ENCODE measurements at places on chromosomes 5 and 9.

GRCh38 chr5:136190091-136190720, 2.8 kb downstream of the SMIM32 start:
- DNase-seq, result no peak

- DNase-seq, result no peak
Observed at GRCh38 chr5:6722015-6722414, 8.8 kb downstream of the TENT4A start.

DNA sequence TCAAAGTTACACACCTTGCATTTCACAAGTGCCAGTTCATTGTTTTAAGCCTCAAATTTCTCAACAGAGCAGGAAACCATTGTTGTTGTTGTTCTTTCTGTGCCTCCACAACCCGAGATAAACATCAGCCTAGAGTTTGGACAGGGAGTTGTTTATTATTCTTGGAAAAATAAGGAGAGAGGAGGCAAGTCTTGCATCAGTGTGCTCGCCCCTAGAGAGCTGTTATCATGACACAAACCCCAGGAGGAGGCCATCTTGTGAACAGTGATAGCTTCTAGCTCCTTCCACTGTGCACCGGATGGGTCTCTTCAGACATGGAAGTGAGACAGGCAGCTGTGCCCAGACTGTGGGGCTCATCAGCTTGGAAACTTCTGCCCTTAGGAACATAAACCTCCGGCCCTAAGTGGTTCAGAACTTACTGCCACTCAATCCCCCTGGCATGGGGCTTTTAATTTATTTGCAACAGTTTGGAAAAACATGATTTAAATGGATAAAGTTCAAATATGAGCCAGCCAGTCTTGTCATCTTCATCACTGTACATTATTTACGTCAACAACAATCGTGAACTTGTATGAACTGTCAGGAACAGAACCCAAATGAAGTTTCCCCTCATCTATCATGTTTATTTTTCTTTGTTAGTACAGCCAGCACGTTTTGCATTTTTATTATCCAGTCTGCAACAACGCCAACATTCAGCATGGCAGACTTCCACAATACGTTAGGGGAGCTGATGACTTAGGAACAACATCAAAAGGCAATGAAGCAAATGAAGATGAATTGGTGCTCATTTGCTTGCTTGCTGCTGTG, 181.7 kb upstream of the S1PR3 start:
- DNase-seq, result no peak

DNA sequence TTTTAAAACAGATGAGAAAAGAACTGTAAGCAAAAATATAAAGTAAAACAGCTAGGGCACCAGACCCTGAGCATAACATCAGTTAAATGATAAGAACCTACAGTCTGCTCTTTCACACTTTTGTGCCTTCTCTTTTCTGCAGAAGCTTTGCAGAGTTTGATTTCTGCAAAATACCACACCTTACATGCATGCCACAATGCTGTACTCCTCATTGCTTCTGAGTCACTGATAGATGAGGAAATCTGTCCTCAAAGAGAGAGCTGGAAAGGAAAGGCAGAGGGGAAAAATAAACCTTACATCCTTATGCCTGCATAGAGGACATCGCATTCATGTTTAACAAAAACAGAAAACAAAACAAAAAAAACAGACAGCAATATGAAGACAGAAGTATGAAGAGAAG, 142.9 kb downstream of the ATPSCKMT start:
- no peak for DNase-seq

GRCh38 chr9:137277329-137278041, at the start of gene TOR4A:
Gene TOR4A (plus strand): TSS chr9:137277726. CDS start chr9:137278690, 964 bp downstream.
- DNase-seq, result no peak

GRCh38 chr5:16579142-16579847, 37.5 kb downstream of the RETREG1 start:
- peak; percentile 45 for DNase-seq

GRCh38 chr9:114282926-114283325, 40.0 kb upstream of the ORM1 start:
- no peak for DNase-seq

DNA sequence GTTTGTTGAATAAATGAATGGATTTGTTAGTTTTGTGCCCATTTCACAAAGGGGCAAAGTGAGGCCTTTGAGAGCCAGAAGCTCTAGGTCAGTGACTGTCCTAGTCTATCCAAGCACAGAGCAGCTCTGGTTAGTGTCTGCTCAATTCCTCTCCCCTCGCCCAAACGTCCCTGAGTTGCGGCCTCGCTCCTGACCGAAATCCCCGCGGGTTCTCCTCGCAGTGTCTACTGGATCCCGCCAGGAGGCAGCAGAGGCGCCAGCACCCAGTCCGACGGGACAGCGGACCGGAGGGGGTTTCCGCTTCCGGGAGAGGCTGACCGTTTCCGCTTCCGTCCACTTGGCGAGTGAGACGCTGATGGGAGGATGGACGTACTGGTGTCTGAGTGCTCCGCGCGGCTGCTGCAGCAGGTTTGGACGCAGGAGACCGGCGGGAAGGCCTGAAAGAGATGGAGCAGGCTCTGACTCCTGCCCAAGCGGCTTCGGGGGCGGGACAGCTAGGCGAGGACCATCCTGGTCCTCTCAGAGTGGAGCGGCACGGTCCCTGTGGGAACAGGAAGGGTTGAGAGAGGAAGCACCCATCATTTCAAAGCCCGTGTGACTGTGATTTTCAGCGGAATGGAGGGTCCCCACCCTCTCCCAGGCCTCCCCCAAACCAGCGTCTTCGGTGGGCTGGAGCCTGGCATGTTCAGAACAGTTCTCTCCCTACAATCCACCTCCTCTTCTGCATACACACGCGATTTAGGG, at the start of gene RARS1:
TSS of gene RARS1 (plus strand) at position 336 of the 744 bp plus-strand sequence. CDS start at position 364, 28 bp downstream.
- peak; percentile 77 for DNase-seq

DNA sequence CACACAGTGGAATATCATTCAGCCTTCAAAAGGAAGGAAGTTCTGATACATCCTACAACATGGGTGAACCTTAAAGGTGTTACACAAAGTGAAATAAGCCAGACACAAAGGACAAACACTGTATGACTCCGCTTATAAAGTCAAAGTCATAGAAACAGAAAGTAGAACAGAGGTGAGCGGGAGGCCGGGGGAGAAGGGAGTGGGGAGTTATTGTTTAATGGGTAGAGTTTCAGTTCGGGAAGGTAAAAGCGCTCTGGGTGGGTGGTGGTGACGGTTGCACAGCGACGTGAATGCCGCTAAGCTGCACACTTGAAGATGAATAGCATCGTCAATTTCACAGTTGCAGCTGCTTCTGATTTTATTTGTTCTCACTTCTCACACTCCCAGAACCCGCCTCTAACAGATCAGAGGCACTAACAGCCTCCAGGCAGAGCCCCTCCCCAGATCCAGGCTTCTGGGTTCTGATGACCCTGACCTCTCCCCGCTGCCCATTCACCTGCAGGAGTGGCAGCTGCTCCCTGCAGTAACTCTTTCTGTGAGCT, 34.1 kb downstream of the BNIP1 start:
- no peak for DNase-seq

GRCh38 chr5:93805616-93806379, 64.4 kb upstream of the POU5F2 start:
- DNase-seq, result no peak

DNA sequence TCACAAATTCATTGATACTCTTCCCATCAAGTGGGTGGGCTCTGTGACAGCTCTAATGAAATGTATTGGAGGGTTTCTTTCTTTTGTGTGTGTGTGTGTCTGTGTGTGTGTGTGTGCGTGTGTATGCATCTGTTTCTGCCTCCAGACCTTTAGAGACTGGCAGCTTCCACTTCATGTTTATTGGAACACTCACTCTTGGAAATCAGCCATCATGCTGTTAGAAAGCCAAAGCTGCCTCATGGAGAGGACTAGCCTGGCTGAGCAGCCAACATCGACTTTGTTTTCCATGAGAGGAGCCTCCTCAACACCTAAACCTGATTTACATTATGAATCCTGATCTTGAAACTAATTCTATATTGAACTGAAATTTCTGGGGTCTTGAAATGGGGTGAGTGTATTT, 128.5 kb upstream of the FAM174A start:
- peak; percentile 95 for DNase-seq

GRCh38 chr9:95177617-95178016, 139.9 kb downstream of the FANCC start:
- no peak for DNase-seq

GRCh38 chr9:19461135-19461534, 52.3 kb downstream of the ACER2 start:
- no peak for DNase-seq

GRCh38 chr5:138186002-138186447, 7.1 kb downstream of the KIF20A start:
- no peak for DNase-seq

DNA sequence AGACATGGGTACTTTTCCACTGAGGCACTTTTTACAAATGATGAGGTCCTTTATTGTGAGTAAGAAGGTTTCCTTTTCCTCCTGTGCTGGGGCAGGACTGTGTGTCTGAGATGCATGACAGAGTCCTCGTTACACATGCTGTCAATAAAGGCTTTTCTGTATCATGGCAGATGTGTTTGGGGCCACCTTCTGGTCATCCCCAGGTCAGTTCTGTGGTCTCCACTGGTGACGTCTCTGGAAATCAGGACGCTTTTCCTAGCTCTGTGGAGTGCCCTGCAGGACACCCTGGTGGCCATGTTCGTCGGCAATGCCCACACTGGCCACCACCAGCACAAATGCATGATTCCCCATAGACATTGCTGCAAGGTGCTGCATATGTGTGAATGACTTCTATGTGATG, 2.8 kb downstream of the CMBL start:
- DNase-seq, result no peak

GRCh38 chr9:89802781-89803355, 198.1 kb downstream of the GADD45G start:
- peak; percentile 6 for DNase-seq

- no peak for DNase-seq
Observed at GRCh38 chr5:120803282-120803681, 339.2 kb downstream of the PRR16 start.

DNA sequence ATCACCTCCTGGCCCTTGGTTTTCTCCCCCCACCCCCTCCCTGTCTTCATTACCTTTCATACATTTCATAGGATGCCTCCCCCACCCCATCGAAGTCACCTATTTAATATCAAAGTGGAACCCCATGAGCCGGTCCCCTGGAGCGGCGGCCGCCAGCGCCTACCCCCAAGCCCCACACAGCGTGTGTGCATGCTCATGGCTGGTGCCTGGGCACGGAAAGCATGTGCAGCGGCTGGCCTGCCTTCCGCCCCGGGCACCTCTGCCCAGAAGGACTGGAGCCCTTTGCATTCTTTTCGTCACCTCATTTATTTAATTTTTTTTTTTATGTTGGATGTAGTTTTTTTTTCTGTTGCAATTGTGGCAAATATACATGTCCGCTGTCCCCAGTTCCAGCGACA, 116.2 kb downstream of the WNK2 start:
- DNase-seq, result no peak

DNA sequence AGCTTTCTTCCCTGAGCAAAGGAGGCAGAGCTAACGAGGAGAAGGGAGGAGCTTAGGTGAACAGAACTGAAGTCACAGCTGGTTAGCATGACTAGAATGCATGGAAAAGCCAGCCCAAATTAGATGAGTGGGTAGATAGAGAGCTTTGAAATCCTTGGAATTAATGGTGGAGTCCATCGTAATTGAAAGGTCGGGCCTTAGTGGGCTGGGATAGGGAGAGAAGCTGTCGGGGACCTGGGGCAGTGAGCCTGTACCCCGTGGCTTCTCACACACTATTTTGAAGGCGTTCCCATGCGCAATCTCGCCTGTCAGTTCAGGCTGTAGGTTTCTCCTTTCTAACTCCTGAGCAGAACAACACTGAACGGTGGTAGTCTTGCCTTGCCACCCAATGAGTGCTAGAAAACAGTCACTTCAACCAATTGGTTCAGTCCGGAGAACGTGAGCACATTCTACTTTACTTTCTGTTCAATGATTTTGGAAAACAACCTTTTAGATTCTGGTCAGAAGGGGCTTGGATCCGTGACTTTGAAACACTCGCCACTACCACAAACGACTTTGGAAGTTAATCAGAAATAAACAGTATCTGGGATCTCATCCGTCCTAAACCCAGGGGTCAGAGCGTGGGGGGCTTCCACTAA, 655 bp upstream of the RAI14 start:
- no peak for DNase-seq

GRCh38 chr9:123438321-123438720, 82.3 kb downstream of the CRB2 start:
- DNase-seq, result no peak

DNA sequence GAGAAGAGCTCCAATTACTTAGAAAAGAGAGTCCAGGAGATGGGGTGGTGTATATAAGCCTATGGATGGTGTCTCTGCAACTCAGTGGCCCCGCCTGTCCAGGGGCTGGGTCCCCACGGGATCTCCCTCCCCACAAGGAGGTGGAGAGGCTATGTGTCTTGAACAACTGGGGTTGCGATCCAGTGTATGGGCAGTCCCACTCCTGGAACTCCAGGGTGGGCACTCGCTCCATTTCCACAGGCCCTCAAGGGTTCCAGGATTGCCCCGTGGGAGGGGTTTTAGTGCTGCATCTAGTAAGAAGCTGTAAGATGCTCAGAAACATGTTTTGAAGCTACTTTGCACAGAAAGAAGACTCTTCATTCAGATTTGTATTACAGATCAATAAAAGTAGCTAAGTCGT, 558 bp upstream of the SMAD5 start:
- peak; percentile 22 for DNase-seq
